Activated T-cell treated with anti-CD3 and anti-CD28 coated beads, Interleukin-2, amount 50 U/mL, for 4 hours (primary cell): ENCODE measurements at places on chromosomes 12 and 14. TPM values are rescaled to one million over a fixed set of nuclear protein-coding genes. Genes with fewer than 3 reads are reported as not detected.

The HECTD4 gene
- total RNA-seq = 19.0 TPM

The TEX52 gene
- not detected for total RNA-seq

The AVPR1A gene
- 0.05 TPM for total RNA-seq

The LMNTD1 gene
- not detected for total RNA-seq

The NKX2-8 gene
- not detected for total RNA-seq

The SIX4 gene
- total RNA-seq = 0.11 TPM

The ADAM20 gene
- 0.08 TPM for total RNA-seq

The SMCO2 gene
- not detected for total RNA-seq

The NEK9 gene
- 51.2 TPM for total RNA-seq

The TAS2R19 gene
- 1.1 TPM for total RNA-seq

The KIF26A gene
- total RNA-seq = 0.86 TPM

The PLA2G1B gene
- total RNA-seq = 1.1 TPM

The GLI1 gene
- 0.65 TPM for total RNA-seq

The SLC25A47 gene
- not detected for total RNA-seq

The RAD9B gene
- total RNA-seq = 0.34 TPM

The BBOF1 gene
- total RNA-seq = 1.5 TPM

The KRT85 gene
- total RNA-seq = not detected

The CACNA2D4 gene
- 3.4 TPM for total RNA-seq

The KLRC2 gene
- total RNA-seq = 0.71 TPM

The B4GALNT3 gene
- 0.87 TPM for total RNA-seq

The CDCA3 gene
- 4.0 TPM for total RNA-seq

The LRRC10 gene
- total RNA-seq = not detected

The TAMALIN gene
- total RNA-seq = 16.5 TPM

The LUM gene
- total RNA-seq = 0.14 TPM

The RTN1 gene
- not detected for total RNA-seq

The FIGNL2 gene
- 0.58 TPM for total RNA-seq

The DEGS2 gene
- total RNA-seq = 0.19 TPM

The OVCH1 gene
- not detected for total RNA-seq

The B3GNT4 gene
- 0.43 TPM for total RNA-seq

The FOXA1 gene
- total RNA-seq = 0.34 TPM
